Inflammatory macrophage (primary cell): ENCODE measurements at places on chromosomes 12 and 14.
A peak's percentile ranks its signal among the peaks of the same experiment; 100 is the strongest.

- no peak for DNase-seq
Measured at GRCh38 chr12:132341318-132342050, 12.1 kb upstream of the GALNT9 start.

DNA sequence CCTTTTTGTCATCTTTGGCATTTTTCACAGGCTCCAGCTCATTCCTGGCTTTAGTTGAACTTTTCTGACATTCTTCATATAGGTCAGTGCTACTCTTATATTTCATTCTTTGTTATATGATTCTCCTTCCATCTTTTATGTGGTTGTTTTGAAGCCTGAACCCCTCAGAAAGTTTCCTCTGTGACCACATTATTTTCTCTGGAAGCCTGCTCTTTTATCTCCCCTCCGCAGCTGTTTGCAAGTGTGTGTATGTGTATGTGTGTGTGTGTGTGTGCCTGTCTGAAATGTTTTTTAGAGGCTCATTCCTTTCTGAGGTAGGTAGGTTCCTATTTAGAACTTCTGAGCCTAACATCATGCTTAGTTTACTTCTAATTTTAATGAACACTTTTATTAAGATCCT is 47.6 kb downstream of the ANO4 start:
- no peak for DNase-seq

DNA sequence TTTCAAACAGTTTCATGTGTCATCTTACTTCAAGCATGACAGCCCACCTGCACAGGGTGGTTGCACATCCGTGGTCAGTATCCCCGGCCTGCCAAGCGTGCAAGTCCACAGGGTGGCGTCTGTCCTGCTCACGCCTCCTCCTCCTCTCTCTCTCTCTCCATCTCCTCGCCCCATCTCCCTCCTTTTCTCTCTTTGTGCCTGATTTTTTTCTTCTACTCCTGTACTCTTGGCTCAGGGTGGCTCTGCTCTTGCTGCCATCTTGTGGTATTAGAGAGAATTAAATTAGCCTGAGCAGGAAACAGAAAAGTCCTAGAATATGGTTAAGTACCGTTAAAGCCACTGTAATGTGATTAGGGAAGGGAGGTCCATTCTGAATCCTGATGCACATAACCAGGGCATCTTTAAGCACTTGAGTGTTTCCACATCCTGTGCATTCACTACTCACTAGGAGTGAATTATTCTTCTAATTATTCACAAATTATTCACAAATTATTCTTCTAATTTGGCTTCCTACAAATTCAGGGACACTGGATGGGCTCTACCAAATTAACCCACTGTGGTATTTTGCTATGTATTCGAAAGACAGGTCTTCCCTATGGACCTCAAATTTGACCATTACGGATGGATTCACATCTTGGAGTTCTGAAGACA is 25.5 kb upstream of the DTX1 start:
- DNase-seq, result peak; percentile 48

GRCh38 chr14:52033101-52033642 is 35.7 kb downstream of the NID2 start:
- DNase-seq, result no peak

DNA sequence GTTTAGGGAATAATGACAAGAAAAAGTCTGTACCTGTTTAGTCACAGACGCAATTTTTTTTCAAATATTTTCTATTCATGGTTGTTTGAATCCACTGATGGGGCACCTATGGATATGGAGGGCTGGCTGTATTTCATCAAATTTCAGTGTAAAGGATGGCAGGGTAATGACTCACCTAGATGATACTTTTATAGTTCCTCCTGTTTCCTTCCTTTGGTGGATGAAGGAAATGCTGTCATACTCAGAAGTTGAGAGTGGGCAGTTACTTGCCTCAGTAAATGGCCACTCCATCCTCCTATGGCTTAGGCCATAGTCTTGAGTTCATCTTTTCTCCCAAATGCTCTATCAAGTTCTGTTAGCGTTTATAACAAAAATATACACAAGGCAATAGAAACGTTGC is 18.9 kb upstream of the C12orf71 start:
- DNase-seq, result no peak

DNA sequence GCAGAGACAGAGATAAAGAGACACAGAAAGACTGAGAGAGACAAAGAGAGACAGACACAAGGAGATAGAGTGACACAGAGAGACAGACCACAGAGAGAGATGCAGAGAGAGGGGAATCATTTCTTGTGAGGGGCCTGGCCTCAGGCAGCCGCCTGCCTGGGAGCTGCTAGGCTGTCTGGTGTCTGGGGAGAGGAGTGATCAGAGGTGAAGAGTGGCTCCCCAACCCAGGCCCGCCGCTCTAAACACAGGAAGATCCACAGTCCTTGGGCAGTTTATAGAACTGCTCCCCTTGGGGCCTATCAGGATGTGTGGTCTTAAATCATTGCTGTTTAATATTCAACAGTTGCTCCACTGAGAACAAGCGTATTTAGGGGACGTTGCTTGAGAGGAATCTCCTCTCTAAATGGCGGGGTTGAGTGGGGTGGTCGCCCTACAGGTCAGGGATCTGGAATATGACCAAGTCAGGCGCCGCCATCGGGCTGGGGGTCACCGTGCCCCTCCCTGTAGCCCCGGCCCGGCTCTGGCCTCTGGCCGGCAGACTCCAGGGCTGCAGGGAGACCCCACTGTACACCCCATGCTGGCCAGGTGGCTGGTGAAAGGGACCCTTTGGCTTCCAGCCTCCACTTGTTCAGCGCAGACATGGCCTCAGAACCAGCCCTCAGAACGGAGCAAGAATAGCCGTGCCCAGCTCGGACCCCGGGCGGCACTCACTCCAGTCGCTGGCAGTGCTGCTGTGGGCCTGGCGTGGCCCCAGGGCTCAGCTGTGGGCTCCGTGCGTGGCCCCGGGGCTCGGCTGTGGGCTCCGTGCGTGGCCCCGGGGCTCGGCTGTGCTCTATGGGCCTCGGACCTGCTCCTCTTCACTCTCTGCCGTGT is 89.4 kb downstream of the GALNT9 start:
- DNase-seq, result no peak

DNA sequence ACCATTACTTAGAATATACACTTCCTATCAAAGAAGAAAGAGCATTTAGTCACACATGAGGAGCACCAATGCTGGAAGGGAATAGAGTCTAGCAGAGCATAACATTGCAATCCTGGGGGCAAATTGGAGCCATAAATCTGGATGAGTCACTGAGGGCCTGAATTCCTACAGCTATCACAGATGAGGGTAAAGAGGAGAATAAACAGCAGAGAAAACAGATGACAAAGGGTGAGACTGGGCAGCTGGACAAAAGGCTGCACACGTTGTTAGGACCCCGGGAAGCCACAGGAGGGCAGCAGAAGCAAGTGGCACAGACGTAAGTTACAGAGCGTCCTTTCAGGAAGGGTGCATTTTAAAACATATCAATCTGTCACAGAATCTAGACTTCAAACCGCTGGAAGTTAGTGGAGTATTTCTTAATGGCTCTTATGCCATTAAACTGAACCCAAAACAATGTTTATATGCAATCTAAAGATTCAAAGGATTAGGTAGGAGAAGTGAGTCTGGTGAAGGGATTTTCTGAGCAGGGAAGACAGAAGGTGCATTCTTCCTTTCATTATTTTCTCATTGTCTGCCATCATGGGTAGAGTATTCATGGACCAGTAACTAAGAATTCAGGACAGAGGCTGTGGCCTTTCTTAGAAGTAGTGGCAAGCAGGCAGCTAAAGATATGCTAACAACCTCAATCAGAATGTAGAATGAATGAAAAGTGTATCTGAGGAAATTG is 159.8 kb upstream of the DAAM1 start:
- DNase-seq, result peak; percentile 52

DNA sequence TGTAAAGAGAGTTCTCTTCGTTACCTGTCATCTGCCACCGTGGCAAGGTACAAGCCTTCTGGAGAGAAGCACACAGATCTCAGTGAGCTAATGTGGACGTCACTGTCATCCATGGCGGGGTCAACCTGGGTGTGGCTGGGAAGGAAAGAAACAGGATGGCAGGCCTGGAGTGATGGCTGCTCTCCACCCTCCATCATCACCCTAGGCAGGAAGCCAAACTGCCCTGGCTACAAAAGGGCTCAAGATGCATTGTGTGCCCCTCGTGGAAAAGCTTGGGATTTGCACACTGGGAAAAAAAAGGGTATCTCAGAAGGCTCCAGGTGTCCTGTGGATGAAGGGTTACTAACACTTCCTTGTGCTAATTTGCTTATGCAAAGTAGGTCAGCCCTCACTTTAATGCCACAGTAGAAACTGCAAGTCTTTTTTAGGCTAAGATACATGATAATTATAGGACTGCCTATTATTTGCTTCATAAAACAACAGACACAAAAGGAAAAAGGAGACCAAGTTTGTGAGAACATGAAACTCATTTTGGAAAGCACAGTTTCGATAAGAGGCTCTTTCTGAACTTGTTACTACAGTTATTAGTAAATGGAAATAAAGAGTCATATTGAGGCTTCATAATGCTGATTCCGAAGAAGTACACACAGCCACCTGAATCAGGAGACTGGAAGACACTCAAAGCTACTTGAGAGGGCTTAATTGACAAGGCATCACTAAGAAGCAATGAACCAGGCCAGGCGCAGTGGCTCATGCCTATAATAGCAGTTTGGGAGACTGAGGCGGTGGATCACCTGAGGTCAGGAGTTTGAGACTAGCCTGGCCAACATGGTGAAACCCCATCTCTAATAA is 18.9 kb downstream of the RFC5 start:
- DNase-seq, result no peak

DNA sequence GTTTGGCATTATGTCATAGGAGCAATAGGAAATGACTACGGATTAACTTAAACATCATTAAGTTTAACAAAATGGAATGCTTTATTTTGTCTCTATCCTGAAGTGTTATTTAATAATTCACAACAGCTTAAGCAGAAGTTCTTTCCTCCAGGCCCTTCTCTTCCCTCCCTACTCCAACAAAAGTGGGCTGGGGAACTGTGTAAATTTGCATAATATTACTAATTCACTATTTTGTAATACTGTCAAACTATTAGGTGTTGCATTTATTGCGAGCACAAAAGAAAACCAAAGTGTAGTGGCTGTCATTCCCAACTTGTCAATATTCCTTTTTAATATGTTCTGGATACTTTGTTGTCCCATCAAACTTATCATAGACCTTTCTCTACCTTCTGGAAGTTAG is 69.8 kb downstream of the ATG14 start:
- peak; percentile 33 for DNase-seq

- no peak for DNase-seq
Measured at GRCh38 chr12:119182701-119183493, 4.2 kb downstream of the HSPB8 start.

GRCh38 chr12:26114720-26115401 is 10.0 kb downstream of the BHLHE41 start:
- DNase-seq, result no peak

DNA sequence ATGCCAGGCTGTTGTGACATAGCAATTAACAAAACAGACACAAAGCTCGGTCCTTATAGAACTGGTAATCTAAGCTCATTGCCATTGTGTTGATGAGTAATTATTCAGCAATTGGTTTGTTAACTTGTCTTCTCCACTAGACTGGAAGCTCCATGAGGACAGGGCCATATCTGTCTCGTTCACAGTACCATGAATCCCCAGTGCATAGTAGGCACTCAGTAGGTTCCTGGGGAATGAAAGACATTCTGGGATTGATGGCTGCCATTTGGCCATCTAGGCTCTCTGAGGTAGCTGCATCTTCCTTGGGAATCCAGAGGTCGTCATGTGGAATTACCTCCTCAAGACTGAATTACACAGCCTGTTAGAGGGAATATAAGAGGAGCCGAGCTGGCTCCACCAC is 177.3 kb downstream of the CHST11 start:
- DNase-seq, result no peak

- no peak for DNase-seq
Measured at GRCh38 chr12:113894697-113895096, 71.4 kb downstream of the RBM19 start.

- DNase-seq, result no peak
Measured at GRCh38 chr12:108046650-108047049, 82.4 kb upstream of the WSCD2 start.

DNA sequence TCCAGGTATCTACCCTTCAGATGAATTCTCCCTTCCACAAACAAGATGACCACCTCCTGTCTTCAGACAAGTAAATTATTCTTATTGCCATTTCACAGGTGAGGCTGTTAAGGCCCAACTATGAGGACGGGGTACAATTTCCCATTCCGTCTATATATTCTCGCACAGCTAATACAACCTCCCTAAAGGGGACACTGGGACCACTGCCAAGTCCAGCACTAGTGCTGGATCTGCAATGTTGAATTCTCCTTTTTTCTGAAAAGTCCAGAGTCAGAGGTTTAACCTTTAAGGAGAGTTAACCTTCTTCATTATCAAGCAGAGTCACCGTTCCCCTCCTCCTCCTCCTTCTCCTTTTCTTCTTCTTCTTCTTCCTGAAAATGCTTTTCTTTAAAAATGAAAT is 130.4 kb upstream of the PARP11 start:
- DNase-seq, result no peak

GRCh38 chr12:4213471-4213870 is 60.1 kb upstream of the CCND2 start:
- DNase-seq, result peak; percentile 6

DNA sequence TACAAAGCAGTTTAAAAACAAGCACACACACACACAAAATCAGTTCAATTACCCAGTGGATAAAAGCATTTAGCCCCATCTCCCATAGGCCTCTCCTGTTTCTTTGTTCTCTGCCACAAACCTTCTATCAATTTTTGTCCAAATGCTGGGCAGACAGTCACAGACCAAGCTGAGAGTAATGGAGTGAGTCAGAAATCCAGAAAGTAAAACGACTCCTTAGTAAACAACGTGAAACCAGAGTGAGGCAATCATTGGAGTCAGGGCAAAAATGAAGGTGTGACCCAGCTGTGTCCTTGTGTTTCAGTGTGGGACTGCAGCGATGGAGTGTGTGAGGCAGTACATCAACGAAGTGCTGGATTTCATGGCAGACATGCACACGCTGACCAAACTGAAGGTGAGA is 102.0 kb downstream of the PRIMA1 start:
- no peak for DNase-seq

- DNase-seq, result peak; percentile 71
Measured at GRCh38 chr14:58501214-58501816, 73.8 kb downstream of the KIAA0586 start.

DNA sequence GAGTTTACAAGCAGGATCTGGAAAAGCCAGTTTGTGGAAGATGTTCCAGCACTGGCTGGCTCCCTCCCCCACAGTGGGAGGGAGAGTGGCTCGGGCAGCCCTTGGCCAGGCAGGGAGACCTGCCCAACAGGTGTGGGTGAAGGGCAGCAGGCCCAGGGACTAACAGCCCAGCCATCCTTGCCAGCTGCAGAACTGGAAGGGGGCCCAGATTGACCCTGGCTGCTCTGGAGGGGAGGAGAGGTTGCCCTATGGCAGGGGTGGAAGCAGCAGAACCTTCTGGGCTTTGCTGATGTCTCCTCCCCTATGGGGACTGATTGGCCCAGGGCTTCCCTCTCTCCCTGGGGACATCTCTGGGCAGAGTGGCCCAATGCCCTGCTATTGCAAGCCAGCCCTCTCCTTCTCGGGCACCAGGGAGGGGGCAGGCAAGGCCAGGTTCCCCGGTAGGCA is 20.5 kb downstream of the IRF2BPL start:
- no peak for DNase-seq

DNA sequence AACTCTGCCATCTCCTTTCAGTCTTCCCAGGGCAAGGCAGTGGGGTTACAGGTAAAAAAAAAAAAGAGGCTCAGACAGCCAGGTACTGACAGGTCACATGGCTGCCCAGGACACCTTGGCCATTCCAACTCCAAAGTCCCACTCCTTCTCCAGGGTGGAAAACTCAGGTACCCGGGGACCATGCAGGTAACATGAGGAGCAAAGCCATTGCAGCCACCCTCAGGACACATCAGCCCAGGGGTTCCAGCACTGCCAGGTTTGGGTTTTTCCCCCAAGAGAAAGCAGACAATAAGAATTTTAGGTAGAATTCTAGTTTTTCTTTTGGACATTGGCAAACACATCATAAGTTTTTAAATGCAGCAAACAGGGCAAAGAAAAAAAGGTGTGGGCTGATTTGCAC is 15.3 kb downstream of the FAM222A start:
- DNase-seq, result no peak
